SHP77 (cell line): ENCODE measurements at places on chromosomes 1 and 21.

GRCh38 chr1:26287033-26287711, 7.3 kb downstream of the SH3BGRL3 start:
- DNase-seq, result no peak

DNA sequence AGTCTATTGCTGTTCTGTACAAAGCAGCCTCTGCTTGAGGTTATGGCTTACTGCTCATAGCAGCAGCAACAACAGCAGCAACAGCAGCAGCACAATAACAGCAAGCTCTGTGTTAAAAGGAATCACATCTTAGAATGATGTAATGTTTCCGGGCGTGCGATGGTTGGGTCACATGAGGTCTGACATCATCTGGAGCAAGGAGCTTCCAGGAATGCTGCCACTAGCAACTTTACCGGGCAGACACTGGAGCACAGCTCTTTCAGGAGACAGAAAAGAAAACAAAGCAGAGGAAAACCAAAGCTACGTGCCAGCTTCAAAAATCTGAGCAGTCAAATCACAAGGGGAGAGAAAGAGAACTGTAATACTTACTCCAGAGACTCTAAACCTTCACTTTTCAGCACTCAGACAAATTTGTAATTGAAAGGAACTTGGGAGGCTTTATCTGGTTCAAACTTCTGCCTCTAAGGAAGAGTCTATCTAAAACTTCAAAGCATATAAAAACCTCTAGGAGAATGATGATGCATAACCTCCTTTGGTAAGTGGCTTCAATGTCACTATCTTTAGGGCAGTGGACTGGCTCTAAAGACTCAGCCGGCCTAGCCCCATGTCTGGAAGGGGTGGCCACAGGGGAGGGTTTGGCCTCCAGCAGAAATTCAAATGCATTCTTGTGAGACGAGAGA, 28.3 kb upstream of the RAB3GAP2 start:
- peak; percentile 73 for DNase-seq

DNA sequence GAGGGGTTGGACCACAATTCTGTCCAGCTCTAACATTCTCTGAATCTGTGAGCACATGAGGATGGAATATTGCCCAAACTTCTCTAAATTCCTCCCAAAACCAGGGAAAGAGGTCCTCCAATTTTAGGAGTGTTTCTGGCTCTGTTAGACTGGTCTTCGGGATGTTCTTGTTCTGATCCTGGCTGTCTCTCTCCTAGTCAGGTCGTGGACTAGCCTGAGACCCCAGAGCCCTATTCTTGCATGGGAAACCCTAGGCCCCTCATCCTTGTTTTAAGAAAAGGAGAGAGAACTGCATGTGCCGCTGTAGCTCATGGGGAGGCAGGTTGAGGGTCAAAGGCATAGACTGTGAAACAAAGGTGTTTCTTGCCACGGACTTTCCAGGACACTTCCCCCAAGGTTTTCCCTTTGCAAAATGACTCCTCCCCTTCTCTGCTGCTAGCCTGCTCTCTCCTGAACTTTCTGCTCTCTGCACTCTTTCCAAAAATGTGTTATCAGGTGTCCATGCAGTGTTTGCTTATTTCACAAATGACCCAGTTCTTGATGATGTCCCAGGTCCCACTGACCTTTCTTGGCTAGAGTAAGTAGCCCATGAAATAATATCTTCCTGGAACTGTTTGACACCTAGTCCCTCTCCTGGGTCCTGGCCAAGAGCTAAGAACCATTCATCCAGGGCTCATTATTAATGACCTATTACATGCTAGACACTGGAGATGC, 29.3 kb upstream of the RD3 start:
- DNase-seq, result no peak

GRCh38 chr1:94543893-94544635, 2.5 kb upstream of the F3 start:
- no peak for DNase-seq

DNA sequence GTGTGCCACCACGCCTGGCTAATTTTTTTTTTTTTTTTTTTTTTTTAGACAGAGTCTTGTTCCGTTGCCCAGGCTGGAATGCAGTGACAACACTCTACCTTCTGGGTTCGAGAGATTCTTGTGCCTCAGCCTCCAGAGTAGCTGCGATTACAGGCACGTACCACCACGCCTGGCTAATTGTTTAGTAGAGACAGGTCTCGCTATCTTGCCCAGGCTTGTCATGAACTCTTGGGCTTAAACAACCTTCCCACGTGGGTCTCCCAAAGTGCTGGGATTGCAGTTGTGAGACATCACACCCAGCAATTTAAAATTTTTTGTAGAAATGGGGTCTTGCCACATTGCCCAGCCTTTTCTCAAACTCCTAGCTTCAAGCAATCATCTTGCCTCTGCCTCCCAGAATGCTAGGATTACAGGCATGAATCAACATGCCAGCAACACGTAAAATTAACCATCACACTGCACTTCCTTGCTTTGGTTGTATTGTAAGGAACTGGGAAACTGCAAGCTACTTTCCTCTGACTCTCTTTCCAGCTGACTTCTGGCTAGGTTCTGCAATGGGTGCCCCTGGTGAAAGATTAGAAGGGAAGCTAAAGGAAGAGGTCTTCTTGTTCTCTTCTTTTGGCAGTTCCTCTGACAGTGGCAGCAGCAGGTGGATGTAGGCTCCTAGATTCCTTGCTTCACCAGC, 13.9 kb upstream of the IL6R start:
- no peak for DNase-seq

- DNase-seq, result no peak
These were observed 31.6 kb downstream of the OSBPL9 start for GRCh38 chr1:51648180-51649109.

- DNase-seq, result no peak
These were observed 122.0 kb downstream of the LMO4 start for GRCh38 chr1:87450615-87451209.

DNA sequence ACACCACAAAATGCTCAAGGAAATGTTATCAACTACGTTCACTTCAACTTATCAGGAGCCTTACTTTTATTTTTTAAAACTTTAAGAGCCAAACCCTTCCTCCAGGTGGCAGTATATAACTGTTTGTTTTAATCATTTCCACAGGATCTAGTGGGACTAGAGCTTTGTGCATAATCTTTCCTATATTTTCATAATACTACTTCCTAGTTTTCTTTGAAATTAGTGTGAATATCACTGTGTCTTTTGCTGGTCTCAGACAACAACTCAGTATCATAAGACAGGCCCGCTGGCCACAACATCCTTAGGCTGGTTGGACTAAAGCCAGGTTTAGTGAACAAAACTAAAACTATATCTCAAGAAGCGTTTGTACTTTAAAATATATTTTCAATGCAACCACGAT, 145.5 kb downstream of the TIAM1 start:
- DNase-seq, result peak; percentile 44
